Suppressor macrophage treated with lipopolysaccharide for 4 hours (primary cell): ENCODE measurements at places on chromosomes 6 and 20.

DNA sequence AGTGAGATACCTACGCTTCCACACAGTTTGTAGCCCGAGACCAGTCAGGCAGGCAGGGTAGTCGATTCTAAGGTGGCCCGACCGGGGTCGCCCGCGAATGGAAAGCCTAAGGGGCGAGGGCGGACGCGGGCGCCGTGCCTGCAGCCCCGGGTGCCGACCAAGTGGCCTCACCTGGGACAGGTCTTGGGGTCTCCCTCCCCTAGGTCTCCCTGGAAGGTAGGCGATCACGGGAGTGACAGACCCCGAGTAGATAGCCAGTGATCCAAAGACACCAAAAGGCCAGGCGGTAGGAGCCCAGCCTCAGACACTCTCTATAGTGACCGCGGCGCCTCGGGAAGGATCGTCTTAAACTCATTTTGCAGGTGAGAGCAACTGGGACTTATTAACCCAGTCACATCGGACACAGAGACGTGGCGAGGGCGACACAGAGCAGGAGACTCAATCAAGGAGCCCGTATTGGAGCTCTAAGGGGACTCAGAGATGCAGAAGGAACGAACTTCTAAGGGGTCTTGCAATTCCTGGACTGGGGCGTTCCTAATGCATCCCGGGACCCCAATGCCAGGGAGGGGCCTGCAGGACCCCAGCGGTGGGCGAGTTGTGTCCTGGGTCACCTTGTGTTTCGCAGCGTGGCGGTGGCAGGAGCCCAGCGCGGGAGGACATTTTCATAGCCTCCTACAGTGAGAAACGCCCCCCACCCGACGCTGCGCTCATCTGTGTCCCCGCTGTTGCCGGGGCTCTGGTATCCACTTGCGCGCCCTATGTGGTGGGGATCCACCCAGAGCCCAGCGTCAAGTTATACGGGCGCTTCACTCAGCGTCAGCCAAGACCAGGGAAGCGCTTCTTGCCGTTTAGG is 2.1 kb upstream of the VSX1 start:
- no peak for DNase-seq

- DNase-seq, result no peak
Observed at GRCh38 chr6:88365230-88365629, 199.1 kb upstream of the CNR1 start.

- no peak for DNase-seq
Observed at GRCh38 chr6:147642458-147642857, 134.0 kb downstream of the SAMD5 start.

DNA sequence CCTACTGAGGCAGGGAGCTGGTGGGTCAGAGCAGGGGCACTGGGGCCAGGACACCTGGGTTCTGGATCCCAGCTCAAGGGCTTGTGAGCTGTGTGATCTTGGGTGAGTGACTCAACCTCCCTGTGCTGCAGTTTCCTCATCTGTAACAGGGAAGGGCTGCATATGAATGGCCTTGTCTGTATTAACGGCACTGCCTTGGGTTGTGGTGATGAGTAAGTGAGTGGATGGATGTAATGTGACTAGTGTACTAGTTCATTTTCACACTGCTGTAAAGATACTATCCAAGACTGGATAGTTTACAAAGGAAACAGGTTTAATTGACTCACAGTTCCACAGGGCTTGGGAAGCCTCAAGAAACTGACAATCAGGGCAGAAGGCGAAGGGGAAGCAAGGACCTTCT is 233.5 kb downstream of the TAF4 start:
- no peak for DNase-seq

- DNase-seq, result peak; percentile 2
Observed at GRCh38 chr6:52760105-52760765, 3.0 kb downstream of the GSTA2 start.

GRCh38 chr6:166335378-166336302 is 6.7 kb downstream of the SFT2D1 start:
- DNase-seq, result no peak

- DNase-seq, result no peak
Observed at GRCh38 chr20:14879839-14880238, 542.4 kb upstream of the FLRT3 start.

DNA sequence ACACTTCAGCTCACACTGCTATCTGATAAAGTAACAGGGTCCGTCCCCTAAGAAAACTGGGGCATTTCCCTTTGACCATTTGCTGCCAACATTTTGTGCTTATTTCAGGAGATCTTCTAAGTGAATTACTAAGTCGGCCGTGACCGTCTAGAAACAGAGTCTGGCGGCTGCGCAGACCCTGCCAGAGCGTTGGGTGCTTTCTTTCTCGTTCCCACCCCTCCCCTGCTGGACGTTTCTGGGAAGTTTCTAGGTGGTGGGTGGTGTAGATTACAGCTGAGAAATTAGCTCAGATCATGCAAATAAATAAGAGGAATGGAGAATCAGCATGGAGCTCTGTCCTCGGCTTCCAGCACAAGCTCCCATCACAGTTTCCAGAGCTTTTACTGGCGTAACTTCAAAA is 128.1 kb downstream of the MYLK4 start:
- DNase-seq, result no peak

DNA sequence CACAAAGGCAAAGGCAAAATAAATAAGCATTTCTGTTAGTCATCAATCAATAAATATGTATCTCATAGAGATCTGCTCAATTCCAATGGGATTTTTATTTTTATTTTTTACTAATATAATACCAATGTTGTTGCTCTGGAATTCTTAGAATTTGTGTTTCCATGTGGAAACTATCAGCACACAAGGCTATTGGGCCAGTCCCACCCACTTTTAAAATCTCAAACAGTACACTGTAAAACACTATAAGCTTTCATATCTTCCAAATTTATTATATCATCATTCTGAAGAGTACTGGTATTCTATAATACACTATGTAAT is 563.8 kb upstream of the MARCKS start:
- no peak for DNase-seq

GRCh38 chr20:38599410-38599882 is 2.2 kb upstream of the ARHGAP40 start:
- DNase-seq, result no peak

GRCh38 chr20:1086277-1087213 is 31.9 kb upstream of the PSMF1 start:
- no peak for DNase-seq

DNA sequence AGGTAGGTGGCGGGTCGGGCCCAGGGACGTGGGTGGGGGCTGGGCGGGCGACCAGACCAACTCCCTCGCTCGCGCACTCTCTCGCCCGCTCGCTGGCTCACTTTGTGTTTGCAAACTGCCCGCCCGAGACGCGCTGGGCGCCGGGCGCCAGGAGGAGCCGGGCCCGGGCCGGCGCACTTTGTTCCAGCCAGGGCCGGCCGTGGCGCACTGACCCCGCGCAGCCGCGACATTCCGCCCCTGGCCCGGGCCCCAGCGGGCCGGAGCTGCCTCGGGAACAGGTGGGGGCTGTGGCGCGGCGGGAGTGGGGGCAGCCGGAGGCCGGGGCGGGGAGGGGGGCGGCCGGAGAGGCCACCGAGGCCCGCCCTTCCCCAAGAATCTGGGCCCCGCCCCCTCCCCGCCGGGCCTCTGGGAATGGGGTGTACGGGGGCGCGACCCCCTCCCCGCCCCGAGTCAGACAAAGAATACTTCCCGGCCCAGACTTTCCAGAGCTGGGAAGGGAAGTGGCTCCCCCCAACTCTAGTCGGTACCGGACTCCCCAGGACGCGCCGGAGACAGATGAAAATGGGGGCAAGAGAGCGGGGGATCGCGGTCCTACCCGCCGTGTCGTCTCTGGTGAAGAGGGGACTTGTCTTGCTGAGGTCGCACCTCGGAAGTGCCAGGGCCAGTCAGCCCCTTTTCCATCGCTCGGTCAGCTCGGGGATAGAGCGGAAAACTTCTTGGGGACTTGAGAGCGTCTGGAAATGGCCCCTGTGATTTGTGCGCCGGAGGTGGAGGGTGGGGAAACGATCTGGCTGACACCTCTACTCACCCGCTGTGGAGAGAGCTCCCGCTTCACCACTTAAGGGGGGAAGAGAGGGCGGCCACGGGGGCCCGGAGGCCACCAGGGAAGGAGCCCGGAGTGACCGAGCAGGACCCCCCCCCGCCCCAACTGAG is 951 bp downstream of the FOXP4 start:
- peak; percentile 47 for DNase-seq

- DNase-seq, result no peak
Observed at GRCh38 chr6:60952500-60952899, 1333.5 kb downstream of the KHDRBS2 start.

- no peak for DNase-seq
Observed at GRCh38 chr6:30167101-30167500, 3.8 kb downstream of the TRIM15 start.

DNA sequence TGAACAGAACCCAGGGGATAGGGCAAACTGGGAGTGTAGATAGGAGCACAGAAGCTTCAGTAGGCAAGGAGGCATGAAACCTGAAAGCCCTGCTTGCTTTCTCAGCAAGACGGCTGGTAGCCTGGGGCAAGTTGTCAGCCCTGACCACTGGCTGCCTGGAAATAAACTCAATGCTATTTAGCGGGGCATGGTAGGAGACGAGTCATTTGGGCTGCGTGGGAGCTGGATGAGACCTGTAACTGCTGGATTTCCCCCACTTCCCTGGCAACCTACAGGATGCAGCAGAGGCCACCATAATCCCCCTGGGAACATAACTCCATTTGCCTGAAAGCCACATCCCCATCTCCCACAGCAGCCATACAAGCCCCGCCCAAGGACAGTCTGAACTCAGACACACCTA is 332.6 kb upstream of the TBX18 start:
- DNase-seq, result no peak
